ENCODE measurements at places on chromosomes 4 and X.

DNA sequence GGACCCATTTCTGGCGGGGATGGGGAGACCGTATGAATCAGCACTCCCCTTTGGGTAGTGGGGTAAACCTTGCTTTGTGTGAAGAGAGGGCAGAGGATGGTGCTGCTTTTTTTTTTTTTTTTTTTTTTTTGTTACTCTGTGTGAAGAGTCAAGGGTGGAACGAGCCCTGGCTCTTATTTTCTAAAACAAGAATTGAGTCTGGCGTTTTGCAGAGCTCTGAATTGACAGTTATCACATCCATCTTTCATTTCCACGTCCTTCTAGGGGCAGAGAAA, 1.2 kb downstream of the SLAIN2 start:
- DNase-seq = no peak

DNA sequence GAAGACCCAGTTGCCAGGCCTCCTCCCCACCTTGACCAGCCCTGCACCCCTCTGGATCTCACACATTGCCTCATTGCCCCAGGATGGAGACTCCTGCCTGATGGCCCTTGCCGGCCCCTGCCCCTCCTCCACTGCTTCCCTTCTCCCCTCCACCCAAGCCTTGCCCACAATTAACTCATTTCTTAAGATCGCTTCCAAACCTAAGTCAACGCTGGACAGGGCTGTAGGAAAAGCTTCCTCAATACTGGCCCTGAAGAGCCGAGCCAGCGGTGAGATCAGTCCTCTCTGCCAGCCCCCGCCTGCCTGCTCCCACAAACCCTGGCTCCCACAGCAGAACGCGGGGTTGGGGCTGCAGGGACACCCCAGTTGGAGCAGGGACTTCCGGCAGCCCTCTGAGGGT, 7.5 kb upstream of the HAUS7 start:
- DNase-seq = no peak

DNA sequence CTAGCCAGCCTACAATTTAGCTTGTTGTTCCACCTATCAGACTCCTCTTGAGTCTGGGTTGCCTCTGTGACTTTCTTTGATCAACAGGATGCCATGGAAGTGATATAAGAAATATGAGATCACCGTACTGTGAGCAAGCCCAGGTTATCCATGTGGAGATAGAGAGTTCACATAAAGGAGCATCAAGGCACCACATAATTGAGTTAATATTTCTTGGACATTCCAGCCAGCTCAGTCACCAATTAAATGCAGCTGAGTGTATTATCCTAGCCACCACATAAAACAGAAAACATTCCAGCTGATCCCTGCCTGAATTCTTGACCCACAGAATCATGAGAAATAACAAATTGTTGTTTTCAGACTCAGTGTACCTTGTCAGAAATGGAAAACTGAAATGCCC, 253.6 kb downstream of the PPP1R2C start:
- no peak for DNase-seq

GRCh38 chr4:579543-580175, 3.6 kb upstream of the TMEM271 start:
- no peak for DNase-seq

- no peak for DNase-seq
These were observed 36.5 kb upstream of the SLC10A4 start for GRCh38 chr4:48446642-48447041.

GRCh38 chr4:53040459-53040815, 178.3 kb downstream of the RASL11B start:
- DNase-seq = no peak

- no peak for DNase-seq
These were observed 125.7 kb upstream of the GABRG1 start for GRCh38 chr4:46249516-46249915.

- no peak for DNase-seq
These were observed 9.2 kb upstream of the VAMP7 start for GRCh38 chrX:155871934-155872333.

DNA sequence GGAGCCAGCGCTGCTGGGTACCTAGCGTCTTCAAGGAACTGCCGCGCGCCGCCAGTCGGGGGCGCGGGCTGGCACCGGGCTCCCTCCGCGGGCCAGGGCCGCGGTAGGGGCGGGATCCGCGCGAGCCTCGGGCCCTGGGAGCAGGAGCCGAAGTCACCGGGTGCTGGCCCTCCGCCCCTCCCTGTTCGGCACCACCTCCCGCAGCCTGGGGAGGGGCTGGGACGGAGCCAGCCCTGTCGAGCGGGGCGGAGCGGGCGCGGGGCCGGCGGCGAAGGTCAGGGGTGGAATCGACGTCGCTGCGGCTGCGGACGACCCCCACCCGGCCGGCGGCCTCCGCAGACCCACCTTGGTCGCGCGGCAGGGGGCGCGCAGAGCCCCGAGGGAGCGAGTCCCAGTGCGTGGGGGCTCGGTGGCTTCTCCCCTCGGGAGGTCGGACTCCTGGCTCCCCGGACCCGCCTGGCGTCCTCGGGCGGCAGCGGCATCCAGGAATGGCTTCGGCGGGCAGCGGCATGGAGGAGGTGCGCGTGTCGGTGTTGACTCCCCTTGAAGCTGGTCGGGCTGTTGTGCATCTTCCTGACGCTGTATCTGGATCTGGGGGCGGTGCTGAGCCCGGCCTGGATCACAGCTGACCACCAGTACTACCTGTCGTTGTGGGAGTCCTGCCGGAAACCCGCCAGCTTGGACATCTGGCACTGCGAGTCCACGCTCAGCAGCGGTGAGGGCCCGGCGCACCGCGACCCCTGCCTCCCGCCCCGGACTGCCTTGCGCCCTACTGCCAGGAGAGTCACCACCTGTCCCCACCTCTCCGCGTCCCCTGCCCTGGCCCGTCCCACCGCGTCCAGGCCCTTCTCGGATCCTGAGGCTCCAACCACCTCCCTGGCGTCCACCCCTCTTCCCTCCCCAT, 50.5 kb upstream of the FAM47C start:
- no peak for DNase-seq

GRCh38 chr4:23920716-23921446, 31.0 kb upstream of the PPARGC1A start:
- DNase-seq = no peak

DNA sequence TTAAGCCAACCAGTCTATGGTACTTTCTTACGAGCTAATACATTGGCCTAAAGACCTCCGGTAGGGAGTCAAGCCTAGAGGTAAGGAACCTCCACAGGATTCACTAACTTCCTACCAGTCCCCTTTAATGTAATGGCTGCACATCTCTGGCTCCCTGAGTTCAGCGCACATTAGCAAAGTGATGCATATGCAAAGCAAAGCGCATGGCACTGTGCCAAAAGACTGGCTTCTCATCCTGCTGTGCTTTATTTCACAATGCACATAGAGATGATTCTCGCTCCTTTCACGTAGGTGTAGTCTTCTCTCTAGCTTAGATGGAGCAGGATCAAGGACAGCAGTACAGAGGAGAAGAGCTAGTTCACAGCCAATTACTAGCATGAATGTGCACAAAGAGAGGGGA, 14.6 kb upstream of the CLTRN start:
- DNase-seq = no peak

DNA sequence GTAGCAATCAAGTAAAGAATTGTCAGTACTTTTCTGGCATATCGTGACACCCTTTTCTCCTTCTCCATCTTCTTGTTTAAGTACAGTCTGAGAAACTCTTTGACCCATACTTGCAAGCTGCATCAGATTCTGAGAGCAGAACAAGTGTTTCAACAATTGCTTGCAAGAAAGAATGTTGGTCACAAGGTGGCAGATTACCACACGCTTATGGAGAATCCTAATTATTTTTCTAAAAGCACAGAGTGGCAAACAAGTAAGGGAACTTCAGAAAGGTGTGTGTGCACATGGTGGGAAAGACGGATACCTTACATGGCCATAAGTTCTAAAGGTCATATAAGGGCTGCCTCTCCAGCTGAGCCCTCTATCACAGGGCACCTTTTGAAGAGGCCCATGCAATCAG, 136.4 kb upstream of the FGF13 start:
- DNase-seq = no peak

- no peak for DNase-seq
These were observed 5.1 kb upstream of the DCLK2 start for GRCh38 chr4:150072906-150073714.

DNA sequence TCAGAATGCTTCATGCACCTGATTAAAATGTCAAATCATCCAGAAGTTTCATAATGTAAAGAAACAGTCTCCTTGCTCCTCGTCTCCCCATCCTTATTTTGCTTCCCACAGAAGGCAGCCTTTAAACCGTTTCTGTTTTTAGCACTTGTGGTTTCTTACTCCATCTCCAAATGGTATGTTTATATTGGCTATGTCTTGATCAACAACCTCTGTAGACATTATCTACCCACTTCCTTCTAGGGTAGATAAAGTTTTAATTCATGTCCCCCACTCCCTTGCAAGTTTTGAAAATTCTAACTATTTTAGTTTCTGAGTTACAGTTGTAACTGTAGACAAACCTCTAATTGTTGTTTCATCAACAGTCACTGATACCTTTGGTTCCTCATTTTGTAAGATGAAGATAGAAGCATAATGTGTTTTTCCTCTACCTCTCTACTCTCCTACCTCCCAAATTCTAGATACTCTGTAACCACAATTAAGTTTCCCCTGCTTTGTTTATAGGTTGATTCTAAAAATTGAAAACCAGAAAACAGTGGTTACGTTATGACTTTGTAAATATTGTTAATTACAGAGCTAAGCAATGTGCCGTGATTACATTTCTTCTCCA, 291.7 kb upstream of the GATB start:
- DNase-seq = no peak

DNA sequence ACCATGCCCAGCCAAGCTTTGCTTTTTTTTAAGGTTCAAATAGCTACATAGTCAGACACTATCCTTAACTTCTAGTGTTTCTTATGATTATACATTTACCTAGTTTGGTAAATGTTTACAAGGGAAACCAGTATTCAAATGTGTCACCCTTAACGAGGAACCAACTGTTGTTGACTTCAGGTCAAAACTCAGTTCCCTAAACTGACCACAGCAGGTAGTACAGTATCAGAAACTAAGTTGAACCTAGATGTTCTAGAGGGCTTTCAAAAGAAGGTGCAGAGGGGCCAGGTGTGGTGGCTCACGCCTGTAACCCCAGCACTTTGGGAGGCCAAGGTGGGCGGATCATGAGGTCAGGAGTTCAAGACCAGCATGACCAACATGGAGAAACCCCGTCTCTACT, 11.3 kb downstream of the GPC4 start:
- no peak for DNase-seq

- DNase-seq = no peak
These were observed 32.2 kb downstream of the TFDP3 start for GRCh38 chrX:133185938-133186337.

- DNase-seq = no peak
These were observed at the start of gene CHST7 for GRCh38 chrX:46573331-46573891. Gene CHST7, plus strand, starts transcription at chrX:46573765. Its CDS starts 167 bp downstream, at chrX:46573932.

- no peak for DNase-seq
These were observed 60.5 kb upstream of the ADAMTS3 start for GRCh38 chr4:72629540-72629939.

DNA sequence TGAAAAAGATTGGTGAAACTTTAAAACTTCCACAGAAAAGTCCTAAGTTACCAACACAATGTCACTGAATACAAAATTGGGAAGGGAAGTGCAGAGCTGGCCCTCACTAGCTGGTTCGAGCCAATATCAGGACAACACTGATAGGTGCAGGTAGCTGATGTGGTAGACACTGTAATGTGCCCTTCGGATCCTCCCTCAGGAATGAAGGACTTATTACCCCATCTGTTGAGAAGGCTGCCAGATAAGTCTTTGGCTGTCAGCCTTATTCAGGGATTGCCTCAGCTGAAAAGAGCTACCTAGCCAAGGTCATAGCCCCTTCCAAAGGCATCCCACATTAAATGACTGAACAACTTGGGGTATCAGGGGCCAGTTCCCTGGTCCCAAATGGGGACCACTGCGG, 5.3 kb downstream of the MCF2 start:
- no peak for DNase-seq

DNA sequence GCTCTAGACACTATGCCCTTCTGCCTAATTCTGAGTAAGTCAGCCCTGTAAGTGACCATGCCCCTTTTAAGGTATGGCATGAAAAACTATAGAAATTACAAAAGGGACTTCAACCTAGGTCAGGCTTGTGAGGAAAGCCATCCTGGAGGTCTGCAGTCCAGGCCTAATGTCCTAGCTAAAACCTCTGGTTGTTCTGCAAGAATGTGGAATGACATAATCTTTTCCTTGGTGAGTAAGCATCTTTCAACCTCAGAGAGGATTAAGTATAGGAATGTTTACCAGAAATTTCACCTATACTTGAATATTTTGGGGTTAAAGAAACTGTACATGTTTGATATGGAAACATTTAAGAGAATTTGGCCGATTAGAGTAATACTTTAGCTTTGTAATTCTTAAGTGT, 23.8 kb upstream of the HPSE start:
- no peak for DNase-seq

DNA sequence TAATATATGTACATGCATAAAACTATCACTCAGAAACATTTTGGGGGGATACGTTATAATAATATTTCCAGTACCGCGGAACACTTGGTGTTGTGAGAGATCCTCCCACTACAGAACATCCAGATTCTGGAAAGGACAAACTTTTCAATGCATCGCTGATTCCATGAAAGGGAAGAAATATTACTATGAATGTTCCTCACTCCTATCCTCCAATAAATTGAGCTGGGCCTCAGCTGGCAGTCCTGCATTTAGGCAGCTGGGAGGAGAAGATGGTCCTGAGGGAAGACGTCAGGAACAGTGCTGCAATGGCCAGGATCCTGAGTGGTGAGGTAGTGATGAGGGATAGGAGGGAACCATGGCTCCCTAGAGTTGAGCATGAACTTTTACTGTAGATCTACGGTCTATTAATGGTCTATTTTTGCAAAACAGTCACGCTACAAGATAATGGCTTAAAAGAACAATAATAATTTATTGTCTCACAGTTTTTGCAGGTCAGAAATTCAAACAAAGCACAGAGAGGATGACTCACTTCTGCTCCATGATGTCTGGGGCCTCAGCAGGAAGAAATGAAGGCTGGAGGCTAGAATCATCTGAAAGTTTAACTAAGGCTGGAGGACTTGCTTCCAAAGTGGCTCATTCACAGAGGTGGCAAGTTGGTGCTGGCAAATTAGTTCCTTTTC, 538.1 kb downstream of the STIM2 start:
- no peak for DNase-seq

DNA sequence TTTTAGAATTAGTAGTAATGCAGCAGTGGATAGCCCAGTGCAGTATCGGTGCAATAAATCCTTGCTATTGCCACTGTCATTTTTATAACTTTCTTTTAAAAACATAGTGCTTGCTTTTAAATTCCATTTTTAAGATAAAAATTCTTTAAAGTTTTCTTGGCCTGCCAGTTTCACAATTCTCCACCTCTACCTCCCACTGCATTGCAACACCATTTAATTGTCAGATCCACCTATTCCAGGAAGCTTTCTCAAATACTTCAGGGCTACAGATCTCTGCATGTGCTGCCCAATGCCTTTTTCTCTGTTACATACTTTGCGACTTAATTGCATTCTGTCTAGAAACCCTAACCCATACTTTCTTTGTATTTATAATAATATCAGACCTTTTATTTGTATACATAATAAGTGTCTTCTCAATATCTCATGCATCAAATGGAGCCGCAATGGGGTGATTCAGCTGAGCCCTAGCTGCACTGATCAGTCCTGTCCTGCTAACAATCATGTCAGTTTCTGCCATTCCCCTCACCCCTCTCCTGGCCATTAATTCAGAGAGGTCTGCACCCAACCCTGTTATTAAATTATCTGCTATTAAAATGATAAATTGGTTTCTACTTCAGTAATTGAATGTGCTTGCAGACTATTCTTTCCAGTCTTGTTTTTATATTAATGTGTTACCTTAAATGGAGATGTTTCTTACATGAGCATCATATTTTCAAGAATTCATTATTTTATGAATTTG, 193.1 kb downstream of the SLIT2 start:
- no peak for DNase-seq

- no peak for DNase-seq
These were observed 1025.3 kb downstream of the PCDH19 start for GRCh38 chrX:99384594-99385374.

- no peak for DNase-seq
These were observed 23.5 kb downstream of the RAP1GDS1 start for GRCh38 chr4:98284640-98285046.
